ENCODE measurements at places on chromosomes 3 and 15. TPM values are rescaled to one million over a fixed set of nuclear protein-coding genes. Genes with fewer than 3 reads are reported as not detected.
A peak's percentile ranks its signal among the peaks of the same experiment; 100 is the strongest.

CAPN3 gene
- 0.70 TPM for total RNA-seq

SLC28A2 gene
- not detected for total RNA-seq

TP63 gene
- 0.09 TPM for total RNA-seq

LRRN1 gene
- 121 TPM for total RNA-seq

DNA sequence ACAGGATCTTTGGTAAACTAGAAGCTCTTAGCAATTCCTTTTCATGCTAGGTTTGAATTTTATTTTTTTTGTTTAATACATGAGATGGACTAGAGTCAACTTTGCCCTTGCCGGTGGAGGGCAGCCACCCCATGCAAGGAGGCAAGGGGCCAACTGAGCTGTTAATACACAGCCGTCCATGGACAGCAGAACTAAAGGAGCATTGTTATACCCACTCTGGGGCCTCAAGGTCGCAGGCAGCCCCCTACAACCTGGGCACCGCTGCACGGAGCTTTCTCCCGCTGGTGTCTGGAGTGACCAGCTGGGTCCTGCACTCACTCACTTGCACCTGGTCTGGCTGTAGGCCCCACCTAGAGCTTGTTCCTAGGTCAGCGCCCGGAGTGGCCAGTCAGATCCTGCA is 47.9 kb upstream of the ACKR4 start:
- H3K36me3 ChIP-seq: no peaks in the 10 kb centered on the region
- no peak for DNase-seq
- H3K4me1 ChIP-seq: 0 out of 2 replicates have a peak, but pooled peaks cover 6% of the 10 kb centered on the region
- H3K27me3 ChIP-seq: no peaks in the 10 kb centered on the region

GRCh38 chr3:125186800-125187598 is 25.5 kb downstream of the SLC12A8 start:
- H3K4me1 ChIP-seq: peaks cover 36% of the 10 kb centered on the region
- peak overlapping the region; percentile 43 for H3K27ac ChIP-seq
- H3K27me3 ChIP-seq: no peaks in the 10 kb centered on the region
- DNase-seq: no peak
- peaks cover 30% of the 10 kb centered on the region for H3K36me3 ChIP-seq

DNA sequence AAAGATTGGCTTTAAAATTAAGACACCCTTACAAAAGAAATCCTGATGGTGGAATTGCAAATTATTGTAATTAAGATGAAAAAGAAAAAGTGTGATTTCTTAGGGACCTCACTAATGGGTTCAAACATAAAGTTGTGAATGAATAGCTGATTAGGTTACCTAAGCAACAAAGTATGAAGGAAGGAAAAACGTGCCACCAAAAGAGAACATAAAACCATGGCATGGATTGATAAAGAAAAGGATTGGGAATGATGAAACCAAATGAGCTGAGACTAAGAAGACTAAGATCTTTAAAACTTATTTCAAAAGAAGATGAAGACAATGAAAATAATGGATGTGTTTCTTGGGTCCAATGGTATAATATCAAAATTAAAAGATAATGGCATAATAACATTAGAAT is 32.2 kb upstream of the GUCA1C start:
- no peak overlapping the region for H3K4me3 ChIP-seq
- no peak overlapping the region for H3K27ac ChIP-seq
- DNase-seq: no peak
- H3K27me3 ChIP-seq: no peaks in the 10 kb centered on the region
- no peaks in the 10 kb centered on the region for H3K36me3 ChIP-seq
- H3K4me1 ChIP-seq: no peaks in the 10 kb centered on the region

DNA sequence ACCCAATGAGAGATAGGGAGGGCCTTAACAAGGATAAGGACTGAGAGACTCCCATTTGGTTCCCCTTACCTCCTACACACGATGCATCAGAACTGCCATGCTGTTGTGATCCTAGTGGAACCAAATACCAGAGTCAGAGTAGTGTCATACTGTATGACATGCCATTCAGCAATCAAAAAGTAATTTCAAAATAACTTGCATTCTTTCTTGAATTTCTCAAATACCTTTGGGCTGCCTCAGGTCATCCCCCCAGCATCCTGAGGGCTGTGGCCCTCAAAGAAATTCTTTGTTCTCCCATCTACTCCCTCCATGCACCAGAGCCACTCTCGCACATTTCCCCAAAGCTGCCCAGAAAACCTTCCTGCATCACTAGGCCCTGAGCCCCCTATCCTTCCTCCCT is 68.9 kb upstream of the PPP2R3A start:
- DNase-seq: no peak
- no peak overlapping the region for H3K27ac ChIP-seq
- H3K4me3 ChIP-seq: no peak overlapping the region
- H3K27me3 ChIP-seq: no peaks in the 10 kb centered on the region
- H3K36me3 ChIP-seq: peaks cover 6% of the 10 kb centered on the region

DNA sequence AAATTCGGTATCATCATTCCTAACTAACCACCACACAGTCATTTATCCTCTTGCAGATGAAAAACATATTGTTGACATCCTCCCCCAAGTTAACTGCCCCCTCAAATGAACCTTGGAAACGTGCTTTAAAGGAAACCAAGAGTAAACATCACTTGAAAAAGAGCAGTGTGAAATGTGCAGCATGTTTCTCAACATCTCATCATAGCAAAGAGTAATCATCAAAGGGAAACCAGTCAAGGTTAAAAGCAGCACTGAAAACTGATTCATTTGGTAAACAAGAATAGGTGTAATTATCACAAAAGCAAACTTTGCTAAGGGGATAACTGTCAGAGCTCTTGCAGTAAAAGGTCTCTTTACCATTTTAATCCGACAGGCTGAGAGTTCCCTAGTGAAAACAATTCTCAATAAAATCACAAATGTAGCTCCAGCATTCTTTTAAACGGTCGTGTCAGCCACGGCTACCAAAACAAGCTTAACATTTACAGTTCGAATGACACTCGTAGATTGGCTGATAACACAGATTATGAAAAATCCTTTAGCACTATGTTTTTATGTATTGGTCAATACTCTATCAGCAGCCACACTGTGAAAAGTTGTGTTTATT is 461.0 kb downstream of the GBE1 start:
- no peaks in the 10 kb centered on the region for H3K27me3 ChIP-seq
- no peak for DNase-seq
- no peak overlapping the region for H3K4me3 ChIP-seq

DNA sequence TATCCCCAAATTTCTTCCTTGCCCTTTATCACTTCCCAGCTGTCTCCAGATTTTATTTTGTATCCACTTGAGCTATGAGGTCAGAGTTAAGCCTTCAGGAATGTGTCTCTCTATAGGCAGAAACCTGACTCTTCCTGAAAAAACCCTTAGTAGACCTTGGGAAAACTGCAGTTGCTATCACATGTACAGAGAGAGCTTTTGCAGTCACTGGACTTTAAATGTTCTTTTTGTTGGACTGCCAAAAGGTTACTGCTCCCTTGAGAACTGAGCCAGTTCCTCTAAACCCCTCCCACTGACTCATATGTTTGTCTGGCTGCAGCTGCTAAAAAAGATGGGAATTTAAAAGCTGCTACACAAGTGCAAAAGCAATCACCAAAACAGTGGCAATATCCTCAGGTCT is 169.1 kb upstream of the CCDC54 start:
- peaks cover 13% of the 10 kb centered on the region for H3K4me1 ChIP-seq
- H3K4me3 ChIP-seq: no peak overlapping the region
- peak overlapping the region; percentile 62 for H3K27ac ChIP-seq
- DNase-seq: no peak
- H3K36me3 ChIP-seq: no peaks in the 10 kb centered on the region

GRCh38 chr3:62261121-62261520 is 112.2 kb downstream of the FEZF2 start:
- no peak overlapping the region for H3K27ac ChIP-seq
- H3K4me1 ChIP-seq: peaks cover 20% of the 10 kb centered on the region
- no peaks in the 10 kb centered on the region for H3K27me3 ChIP-seq
- no peak overlapping the region for H3K4me3 ChIP-seq
- peaks cover 14% of the 10 kb centered on the region for H3K36me3 ChIP-seq

GRCh38 chr3:123337226-123337625 is 111.7 kb downstream of the ADCY5 start:
- H3K27ac ChIP-seq: no peak overlapping the region
- H3K4me1 ChIP-seq: no peaks in the 10 kb centered on the region
- DNase-seq: no peak
- H3K4me3 ChIP-seq: no peak overlapping the region
- H3K36me3 ChIP-seq: no peaks in the 10 kb centered on the region
- no peaks in the 10 kb centered on the region for H3K27me3 ChIP-seq

GRCh38 chr15:60701261-60702019 is 222.5 kb upstream of the ICE2 start:
- no peak for DNase-seq
- H3K27ac ChIP-seq: no peak overlapping the region
- H3K4me3 ChIP-seq: no peak overlapping the region
- H3K36me3 ChIP-seq: no peaks in the 10 kb centered on the region
- no peaks in the 10 kb centered on the region for H3K27me3 ChIP-seq
- peaks cover 14% of the 10 kb centered on the region for H3K4me1 ChIP-seq

- H3K4me1 ChIP-seq: peaks cover 6% of the 10 kb centered on the region
- no peak overlapping the region for H3K27ac ChIP-seq
- peaks cover 4% of the 10 kb centered on the region for H3K27me3 ChIP-seq
- no peak overlapping the region for H3K4me3 ChIP-seq
- H3K36me3 ChIP-seq: no peaks in the 10 kb centered on the region
Measured at GRCh38 chr15:69595009-69595791, 142.6 kb downstream of the RPLP1 start.

DNA sequence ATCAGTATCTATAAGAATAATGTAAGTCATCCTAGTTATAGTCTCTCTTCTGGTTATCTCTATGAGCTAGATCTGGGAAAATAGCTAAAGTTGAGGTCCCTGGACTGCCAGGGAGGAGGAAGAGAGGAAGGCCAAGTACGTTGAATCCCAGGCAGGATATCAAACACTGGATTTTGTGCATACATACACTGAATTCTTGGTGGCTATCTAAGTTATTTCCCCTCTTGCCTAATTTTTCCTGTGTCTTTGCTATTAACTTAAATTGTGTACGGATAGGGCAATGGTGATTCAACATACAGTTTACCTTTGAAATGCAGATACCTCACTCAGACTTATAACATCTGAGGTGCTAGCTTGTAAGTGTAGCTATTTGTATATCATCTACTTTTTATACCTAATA is 27.2 kb downstream of the FBXO22 start:
- no peak overlapping the region for H3K27ac ChIP-seq
- H3K4me1 ChIP-seq: peaks cover 31% of the 10 kb centered on the region
- no peak for DNase-seq
- H3K36me3 ChIP-seq: peaks cover 50% of the 10 kb centered on the region
- H3K4me3 ChIP-seq: no peak overlapping the region

Measured in WTC11 (cell line).